ENCODE measurements at places on chromosomes 3 and 15.

DNA sequence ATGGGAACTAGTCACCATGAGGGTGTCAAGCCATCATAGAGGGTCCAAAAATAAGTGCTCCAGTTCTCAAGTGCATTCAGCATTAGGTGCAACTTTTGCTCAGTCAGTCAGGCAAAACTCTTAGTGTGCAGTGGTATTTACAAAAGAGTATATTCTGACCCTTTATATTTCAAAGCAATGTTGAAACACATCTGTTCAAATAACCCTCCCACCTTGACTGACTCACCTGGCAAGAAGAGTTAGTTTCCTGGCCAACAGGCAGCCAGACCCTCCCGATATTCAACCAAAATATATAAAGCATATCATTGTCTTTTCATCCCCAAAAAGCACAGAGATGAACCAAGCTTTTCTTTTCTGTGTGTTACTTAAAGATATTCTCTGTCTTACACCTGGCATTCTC lies 7.6 kb upstream of the COL8A1 start:
- no peak for DNase-seq

- no peak for DNase-seq
These were observed 13.9 kb downstream of the PRR23E start for GRCh38 chr3:127206611-127207516.

GRCh38 chr15:80780416-80781221 lies 1.4 kb downstream of the CEMIP start:
- DNase-seq, result no peak

GRCh38 chr3:128501431-128501830 lies 8.4 kb upstream of the GATA2 start:
- DNase-seq, result no peak

DNA sequence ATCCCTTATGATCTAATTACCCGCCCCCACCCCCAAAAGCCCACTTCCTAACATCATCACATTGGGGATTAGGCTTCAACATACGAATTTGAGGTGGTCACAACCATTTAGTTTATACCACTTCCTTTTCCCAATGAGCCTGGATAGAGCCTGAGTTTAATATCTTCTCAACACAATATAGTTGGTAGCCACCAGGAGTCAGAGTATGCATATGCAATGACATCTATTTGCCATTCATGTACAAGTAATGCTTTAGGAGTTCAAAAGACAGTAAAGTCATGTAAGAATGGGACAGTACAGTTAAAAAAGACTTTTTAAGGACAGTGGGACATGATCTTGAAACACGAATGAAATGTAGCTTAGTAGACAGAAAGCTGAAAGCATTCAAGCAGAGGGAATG lies 172.4 kb downstream of the DCLK3 start:
- no peak for DNase-seq

GRCh38 chr3:133547432-133548041 lies 25.9 kb upstream of the CDV3 start:
- no peak for DNase-seq

Measured in kidney epithelial cell (primary cell).